ENCODE measurements at places on chromosomes 5 and 9. TPM values are rescaled to one million over a fixed set of nuclear protein-coding genes. Genes with fewer than 3 reads are reported as not detected.
A peak's percentile ranks its signal among the peaks of the same experiment; 100 is the strongest.

The HSPB3 gene
- polyA plus RNA-seq: not detected

DNA sequence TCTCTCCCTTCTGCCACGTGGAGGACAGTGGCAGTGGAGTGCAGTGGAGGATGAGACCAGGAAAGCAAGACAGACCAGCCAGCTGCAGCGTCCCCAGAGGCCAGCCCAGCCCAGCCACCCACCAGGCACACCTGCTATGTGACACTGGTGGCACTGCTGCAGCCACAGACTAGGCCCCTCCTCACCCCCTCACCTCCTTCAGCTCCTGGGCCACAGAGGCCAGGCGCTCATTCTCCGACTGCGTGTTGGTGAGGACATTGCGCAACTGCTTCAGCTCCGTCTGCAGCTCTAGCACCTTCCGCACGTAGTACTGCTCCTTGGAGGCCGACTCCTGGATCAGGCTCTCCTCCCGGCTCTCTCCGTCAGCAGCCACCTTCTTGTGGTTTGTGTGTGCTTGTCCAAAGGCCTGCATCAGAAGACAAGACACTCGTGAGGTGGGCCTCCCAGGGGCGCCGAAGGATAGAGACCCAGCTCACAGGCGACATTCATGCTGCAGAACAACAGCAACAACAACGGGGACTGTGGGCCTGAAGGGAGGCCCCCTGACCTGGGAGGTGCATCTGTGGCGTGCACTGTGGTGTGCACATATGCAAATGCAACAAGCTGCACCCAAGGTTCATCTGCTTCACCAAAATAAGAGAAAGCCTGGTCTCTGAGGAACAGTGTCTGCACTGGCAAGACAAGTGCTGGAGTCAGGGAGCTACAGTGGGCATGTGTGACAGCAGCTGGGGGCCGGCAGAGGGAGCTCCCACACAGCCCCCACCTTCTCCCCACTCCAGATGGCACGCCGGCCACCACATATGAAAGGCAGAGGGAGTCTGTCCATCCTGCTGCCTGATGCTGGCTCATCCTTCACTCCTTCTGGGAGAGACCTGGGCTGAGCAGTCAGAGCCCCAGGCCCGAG, 35.5 kb downstream of the BICD2 start:
- no peak for DNase-seq

GRCh38 chr9:4550777-4551484, 60.7 kb downstream of the SLC1A1 start:
- DNase-seq: peak; percentile 17

The SLC36A3 gene
- polyA plus RNA-seq: not detected

DNA sequence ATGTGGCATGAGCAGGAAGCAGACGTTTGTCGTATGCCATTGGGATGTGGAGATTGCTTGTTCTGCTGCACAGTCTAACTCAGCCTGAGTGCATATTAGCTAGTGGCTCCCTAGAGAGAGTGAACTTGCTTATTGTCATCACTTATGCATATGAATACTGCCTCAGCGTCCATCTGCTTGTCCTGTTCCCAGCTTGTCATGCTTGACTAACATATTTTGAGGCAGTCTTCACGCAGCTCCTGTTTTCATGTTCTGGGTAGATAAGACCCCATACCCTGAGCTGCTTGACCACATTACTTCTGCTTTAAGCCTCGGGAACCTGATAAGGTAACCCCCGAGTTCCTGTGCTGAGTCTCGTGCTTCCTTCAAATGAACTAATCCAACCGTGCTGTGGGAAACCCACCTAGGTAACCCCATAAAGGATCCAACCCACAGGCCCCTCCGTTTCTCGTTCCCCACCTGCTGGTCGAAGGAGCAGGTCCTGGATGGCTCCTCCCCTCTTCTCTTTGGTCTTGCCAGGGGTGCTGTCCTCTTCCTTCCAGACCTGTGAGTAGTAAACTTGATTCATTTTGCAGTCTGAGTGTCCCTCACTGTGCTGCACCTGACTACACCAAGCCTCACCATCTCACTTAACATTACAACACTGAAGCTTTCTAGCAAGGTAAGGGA, 25.0 kb downstream of the ANKRD33B start:
- DNase-seq: no peak

The SMIM23 gene
- polyA plus RNA-seq: not detected

DNA sequence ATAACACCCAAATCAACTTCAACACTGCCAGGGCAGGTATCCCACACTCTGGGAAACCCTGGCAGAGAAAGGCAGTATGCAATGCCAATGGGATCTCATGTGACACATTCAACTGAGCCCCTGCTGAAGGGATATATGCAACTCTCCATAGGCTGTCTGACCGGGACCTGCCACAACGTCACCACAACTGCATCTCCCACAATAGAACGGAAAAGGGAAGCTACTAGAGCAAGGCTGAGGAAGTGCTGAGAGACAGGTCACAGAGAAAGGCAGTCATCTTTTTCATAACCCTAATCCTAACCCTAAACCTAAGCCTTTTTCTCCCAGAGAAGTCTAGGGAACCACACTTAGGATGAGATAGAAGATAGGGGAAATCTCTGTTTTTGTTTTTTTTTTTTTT, 345.9 kb upstream of the CD180 start:
- no peak for DNase-seq

The TPRN gene
- 11.1 TPM for polyA plus RNA-seq

DNA sequence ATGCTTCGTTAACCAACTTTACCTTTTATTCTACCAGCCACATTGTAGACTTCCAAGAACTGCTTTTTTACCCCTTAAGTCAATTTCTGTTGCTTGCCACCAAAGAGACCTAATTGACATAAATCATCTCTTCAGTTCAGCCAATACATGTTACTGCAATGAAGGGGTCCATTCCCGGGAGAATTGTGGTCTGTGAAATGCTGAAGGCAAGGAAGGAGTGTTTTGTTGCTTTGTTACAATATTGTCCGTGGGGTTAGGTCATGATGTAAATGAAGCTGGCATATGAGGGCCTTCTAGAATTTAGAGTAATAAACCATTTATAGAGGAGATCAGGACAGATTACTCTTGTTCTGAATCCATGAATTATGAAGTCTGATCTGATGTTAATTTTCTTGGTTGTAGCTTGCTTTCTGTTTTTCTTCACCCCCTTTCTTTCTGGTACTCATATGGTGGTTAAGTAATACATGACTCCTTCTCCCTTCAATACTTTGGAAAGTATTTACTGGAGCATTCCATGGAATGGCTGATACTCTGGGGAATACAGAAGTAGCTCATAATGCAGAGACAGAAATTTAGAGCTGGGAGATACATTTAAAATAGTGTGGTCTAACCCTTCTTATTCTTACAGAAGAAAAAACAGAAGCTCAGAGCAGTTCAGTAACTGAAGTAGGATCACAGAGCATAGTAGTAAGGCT, 297.0 kb upstream of the CLINT1 start:
- DNase-seq: no peak

GRCh38 chr9:135941288-135941995, 19.7 kb downstream of the UBAC1 start:
- no peak for DNase-seq

DNA sequence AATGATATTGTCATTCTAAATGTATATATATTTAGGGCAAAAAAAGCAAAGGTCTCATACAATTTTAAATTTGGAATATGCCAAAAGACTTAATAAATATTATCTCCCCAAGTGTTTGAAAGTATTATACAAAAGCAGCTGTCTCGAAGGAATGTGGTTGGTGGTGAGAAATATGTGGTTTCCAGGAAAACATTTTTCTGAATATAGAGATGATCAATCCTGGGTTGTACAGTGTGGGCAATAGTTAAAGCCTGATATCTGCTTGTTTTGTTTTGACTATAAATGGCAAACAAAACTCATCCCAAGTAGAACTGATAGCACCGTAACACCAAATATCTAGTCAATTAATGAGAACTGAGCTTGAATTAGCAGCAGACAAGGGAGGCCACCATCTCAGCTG, 391.8 kb upstream of the CD180 start:
- no peak for DNase-seq

DNA sequence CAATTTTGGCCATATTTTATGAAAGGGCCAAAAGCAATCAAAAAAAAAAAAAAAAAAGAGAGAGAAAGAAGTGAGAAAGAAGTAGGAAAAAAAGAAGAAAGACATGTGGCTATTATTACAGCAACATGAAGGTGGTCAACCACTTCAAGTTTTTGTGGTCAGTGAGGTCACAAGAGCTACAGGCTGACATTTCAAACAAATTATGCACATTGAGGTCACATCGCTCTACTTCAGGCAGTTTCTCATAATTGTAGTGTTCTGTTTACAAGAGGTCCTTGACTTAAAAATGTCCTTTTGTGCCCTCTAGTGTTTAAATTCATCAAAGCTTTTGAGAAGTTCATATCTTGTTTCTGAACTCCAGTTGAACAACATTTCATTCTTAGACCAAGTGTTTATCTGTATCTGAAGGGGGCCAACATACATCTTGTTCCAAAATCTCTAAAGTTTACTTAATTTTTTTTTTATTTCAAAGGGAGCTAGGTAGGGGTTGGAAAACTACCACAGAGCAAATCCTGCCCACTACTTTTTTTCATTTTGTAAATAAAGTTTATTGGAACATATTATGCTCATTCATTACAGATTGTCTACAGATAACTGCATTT, 513.1 kb downstream of the PDE4D start:
- peak; percentile 72 for DNase-seq

GRCh38 chr9:35285731-35286130, 123.9 kb downstream of the UNC13B start:
- DNase-seq: no peak

The HBEGF gene
- polyA plus RNA-seq: 9.6 TPM

The TMEM252 gene
- polyA plus RNA-seq: 2.5 TPM

GRCh38 chr5:152303841-152304240, 101.2 kb downstream of the NMUR2 start:
- DNase-seq: no peak

The EDIL3 gene
- polyA plus RNA-seq: 37.1 TPM

The GDF9 gene
- 1.6 TPM for polyA plus RNA-seq

The CTSV gene
- polyA plus RNA-seq: 3.2 TPM

- no peak for DNase-seq
These were observed 531.1 kb downstream of the ANXA1 start for GRCh38 chr9:73682789-73683188.

- no peak for DNase-seq
These were observed 2030.6 kb upstream of the NUDT12 start for GRCh38 chr5:105593011-105593760.

DNA sequence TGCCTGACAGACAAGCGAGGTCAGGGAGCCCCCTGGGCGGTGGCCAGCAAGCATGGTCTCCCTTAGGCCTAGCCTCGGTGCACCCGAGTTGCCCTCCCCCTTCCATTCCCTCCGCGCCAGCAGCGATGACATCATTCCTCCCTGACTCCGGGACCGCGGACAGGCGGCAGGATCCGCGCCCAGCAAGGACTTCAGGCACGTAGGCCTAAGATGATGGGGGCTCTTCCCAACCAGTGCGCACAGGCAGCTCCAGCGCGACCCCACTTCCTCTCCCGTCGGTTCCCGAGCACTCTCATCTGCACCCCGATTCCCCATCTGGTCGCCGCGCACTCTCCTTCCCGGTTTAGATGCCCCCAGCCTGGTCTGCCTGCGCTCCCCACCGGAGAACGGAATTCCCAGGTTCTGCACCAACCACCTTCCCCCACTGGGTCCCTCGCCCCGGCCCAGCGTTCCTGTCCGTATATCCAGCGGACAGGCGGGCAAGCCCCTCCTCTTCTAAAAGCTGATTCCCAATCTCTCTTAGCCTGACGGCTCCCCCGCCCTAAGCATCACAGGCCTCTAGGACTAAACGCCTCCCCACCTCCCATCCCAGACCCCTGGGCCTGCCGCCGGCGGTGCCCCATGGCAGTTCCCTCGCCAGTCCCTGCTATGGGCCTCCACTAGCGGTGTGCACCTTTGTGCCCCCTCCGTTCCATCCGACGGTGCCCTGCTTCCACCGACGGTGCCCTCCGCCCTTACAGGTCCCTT, 931 bp downstream of the FAM219A start:
- DNase-seq: peak; percentile 49

Measured in right lung (tissue), 10 donors.